ENCODE measurements at places on chromosomes 5 and 9.

GRCh38 chr9:116494815-116495634 is 192.1 kb upstream of the TRIM32 start:
- DNase-seq = no peak

DNA sequence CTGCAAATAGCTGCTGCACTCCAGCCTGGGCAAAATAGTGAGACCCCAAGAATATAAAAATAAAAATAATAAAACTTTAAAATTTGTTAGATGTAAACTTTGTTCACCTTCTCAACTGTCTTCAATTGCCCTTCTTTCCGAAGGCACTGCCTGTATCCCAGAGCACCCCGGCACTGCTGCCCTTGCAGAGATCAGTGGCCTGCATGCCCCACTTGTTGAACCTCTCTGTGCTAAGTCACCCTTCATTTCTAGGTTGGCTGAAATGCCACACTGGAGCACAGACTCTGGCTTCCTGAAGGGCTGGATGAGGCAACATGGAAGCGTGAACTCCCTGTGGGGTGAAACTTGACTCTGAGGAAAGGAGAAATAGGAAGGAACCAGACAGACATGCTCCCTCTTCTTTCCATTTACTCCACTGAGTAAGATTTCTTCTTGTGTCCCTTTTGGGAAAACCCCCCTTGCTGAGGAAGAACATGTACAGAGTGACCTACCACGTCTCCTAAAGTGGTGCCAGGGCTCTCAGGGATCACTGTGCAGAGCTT is 8.4 kb upstream of the JMY start:
- DNase-seq = no peak

DNA sequence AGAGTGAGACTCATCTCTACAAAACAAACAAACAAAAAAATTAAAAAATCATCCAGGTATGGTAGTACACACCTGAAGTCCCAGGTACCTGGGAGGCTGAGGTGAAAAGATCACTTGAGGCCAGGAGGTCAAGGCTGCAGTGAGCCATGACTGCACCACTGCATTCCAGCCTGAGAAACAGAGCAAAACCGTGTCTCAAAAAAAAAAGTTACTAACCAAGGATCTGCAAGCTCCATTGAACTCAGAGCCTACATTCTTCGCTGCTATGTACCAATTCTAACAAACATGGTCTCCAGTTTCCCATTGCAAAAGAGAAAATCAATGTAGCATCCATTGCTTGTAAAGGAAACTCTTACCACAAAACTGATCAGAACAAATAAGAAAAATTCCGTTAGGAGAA is 33.5 kb downstream of the MTMR12 start:
- no peak for DNase-seq

- DNase-seq = no peak
Measured at GRCh38 chr5:40556811-40557210, 122.9 kb upstream of the PTGER4 start.

DNA sequence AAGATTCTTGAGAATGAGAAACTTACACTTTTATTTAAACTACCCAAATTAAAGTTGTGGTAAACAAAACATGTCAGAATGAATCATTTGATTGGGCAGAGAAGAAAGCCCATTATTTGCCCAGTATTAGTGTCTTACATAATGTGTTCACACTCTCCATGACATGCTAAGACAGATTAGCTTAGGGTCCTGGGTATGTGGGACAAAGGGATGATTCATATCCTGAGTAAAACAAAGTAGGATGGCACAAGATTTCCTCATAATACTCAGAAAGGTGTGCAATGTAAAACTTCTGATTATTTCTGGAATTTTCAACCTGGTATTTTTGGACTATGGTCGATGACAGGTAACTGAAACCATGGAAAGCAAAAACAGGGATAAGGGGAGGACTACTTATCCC is 183.9 kb upstream of the POU5F2 start:
- DNase-seq = no peak

DNA sequence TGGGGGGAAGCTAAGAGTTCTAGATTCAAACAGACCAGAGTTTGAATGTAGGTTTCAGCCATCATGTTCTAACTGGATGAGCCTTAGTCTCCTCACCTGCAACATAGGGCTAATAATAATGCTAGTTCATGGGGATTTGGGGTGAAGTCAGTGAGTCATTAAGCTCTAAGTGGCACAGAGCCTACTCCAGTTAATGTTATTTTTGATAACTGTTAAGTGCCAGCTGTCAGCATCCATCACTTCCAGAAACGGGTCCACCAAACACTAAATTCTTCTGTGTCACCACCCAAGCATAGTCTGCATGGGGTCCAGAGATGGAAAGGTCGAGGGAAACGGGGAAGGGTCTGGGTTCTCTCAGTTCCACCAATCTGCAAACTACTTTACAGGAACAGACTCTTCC is 1.8 kb upstream of the TSC1 start:
- DNase-seq = no peak

- no peak for DNase-seq
Measured at GRCh38 chr5:113044776-113045465, 68.3 kb downstream of the DCP2 start.

DNA sequence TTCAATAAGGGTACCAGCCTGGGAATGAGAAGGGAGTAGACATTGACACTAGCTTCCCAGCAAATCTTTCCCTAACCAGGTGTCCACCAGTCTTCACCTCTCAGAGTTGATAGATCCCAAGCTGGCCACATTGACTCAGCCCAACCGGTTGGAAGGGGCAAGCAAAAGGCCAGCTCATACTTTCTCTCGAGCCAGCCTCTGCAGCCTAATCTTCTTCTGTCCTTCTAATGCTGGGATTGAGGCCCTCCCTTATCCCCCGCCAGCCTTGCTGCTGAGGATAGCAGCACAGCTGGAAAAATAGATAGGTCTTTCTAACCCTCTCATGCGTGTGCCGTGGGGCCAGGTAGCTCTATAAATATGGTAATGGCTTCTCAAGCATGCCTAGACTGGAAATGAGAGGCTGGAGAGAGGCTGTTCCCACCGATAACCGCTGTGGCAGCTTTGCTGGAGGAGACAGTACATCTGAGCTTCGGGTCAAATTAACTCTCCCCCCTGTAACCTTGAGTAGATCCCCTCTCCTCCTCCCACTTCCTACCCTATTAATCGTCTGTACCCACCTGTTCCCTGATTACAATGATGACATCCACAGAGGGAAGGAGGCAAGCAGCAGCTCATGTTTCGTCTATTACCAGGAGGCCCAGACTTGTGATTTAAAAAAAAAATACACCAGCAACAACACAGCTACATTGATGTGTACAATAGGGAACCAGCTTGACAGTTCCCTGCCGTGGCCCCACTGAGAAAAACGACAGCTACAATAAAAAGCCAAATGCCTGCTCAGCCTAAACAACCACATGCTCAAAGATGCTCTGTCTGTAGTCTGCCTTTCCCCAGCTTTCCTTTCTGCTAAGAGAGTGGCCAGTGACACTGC is 219.9 kb upstream of the BRINP1 start:
- no peak for DNase-seq

DNA sequence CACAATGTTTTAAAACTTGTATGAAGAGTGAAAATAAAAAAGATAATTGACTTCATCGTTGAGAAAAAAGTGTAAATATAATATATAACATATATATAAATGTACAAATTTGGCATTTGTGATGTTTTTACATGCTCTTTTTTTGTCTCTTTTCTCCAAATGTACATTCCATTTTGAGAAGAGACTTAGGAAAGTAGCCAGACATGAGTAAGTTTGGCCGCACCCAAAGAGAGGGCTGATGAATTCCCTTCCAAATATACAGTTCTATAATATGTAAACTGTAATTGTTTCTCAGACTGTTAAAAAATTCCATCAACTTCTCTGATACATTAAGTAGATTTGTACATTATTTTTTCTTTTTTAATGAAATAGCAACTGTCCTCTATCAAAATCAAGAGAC is 193.2 kb upstream of the MAP3K1 start:
- DNase-seq = no peak

- DNase-seq = no peak
Measured at GRCh38 chr9:84858364-84858763, 188.8 kb downstream of the NTRK2 start.

GRCh38 chr5:171593401-171593800 is 174.0 kb downstream of the FGF18 start:
- no peak for DNase-seq

GRCh38 chr5:101686536-101687157 is 609.4 kb downstream of the SLCO4C1 start:
- no peak for DNase-seq

DNA sequence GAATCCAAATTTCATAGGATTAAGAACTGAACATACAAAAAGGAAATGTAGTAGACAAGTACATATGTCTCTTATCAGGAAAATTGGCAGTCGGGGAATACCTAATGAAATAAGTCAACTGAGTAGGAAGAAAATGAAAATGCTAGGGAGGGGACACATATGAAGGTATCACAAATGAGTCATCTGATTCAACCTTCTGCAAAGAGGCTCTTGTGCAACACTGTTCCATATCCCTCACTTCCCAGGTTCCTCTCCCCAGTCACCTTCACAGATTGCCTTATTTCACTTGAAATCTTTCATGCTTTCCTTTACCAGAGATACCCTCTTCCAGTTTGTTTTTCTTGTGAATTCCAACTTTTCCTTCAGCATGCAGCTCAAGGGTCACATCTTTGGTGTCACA is 139.0 kb downstream of the RFX3 start:
- DNase-seq = no peak

DNA sequence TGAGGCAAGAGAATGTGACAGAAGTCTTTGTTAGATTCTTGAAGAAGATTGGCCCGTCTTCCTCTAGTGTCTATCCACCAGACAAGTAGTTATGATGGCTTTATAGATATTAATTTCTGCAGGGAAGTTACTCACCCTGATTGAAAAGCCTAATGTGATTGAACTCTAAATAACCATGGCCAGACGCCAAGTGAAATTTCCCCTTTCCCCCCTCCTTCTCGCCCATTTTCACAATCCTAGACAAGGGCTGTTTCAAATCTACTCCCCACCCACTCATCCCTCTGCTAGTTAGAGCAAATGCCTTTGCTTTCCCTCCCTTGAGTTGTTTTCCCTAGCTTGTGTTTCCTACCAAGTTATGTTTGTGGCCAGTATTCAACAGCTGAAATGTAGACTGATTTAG is 182.5 kb downstream of the TMEM167A start:
- no peak for DNase-seq

- no peak for DNase-seq
Measured at GRCh38 chr9:32706725-32707100, 71.2 kb upstream of the TAF1L start.

DNA sequence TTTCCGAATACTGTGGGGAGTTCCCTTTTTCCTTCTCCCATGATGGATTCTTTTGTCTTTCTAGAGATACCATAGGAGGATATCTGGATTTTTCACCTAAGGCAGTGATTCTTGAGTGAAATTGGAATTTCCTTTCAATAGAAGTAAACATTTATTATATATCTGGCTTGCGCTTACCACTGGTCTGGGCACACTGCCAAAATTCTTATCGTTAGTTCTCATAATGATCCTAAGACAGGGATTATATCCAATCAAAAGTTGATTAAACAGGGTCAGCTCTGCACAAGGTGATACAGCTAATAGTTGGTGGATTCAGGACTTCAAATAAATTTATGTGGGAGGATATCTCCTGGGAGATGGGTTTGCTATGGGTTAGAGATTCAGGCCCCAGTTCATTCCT is 9.6 kb downstream of the TLE4 start:
- no peak for DNase-seq

GRCh38 chr5:150642991-150643710 is 2.7 kb downstream of the SYNPO start:
- no peak for DNase-seq

GRCh38 chr5:102800427-102800826 is 45.3 kb downstream of the PAM start:
- DNase-seq = no peak

DNA sequence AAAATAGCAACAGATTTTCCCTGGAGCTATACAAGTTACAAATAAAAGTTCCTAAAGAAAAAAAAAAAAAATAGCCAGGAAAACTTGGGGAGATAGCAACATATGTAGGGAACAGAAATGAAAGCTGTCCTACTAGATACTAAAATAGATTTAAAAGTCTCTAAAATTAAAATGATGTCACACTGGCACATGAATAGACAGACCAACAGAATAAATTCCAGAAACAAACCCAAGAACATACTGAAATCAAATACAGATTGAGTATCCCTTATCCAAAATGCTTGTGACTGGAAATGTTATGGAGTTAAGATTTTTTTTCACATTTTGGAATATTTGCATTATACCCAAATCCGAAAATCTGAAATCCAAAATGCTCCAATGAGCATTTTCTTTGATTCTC is 23.8 kb downstream of the GOLPH3 start:
- no peak for DNase-seq

DNA sequence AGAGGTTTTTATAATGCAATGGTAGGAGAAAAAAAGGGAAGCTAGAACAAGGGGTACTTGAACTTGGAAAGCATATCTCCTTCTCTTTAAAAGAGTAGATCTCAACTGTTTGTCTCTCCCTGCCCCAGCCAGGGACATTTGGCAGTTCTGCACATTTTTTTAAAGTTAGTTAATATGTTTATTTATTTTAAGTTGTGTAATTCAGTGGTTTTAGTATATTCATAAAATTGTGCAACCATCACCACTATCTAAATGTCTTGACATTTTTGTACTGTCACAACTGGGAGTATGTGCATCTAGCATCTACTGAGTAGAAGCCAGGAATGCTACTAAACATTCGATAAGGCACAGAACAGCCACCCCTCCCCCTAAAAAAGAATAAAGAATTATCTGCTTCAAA is 103.5 kb upstream of the DPYSL3 start:
- no peak for DNase-seq

- DNase-seq = no peak
Measured at GRCh38 chr9:727767-728166, 113.7 kb upstream of the DMRT1 start.

DNA sequence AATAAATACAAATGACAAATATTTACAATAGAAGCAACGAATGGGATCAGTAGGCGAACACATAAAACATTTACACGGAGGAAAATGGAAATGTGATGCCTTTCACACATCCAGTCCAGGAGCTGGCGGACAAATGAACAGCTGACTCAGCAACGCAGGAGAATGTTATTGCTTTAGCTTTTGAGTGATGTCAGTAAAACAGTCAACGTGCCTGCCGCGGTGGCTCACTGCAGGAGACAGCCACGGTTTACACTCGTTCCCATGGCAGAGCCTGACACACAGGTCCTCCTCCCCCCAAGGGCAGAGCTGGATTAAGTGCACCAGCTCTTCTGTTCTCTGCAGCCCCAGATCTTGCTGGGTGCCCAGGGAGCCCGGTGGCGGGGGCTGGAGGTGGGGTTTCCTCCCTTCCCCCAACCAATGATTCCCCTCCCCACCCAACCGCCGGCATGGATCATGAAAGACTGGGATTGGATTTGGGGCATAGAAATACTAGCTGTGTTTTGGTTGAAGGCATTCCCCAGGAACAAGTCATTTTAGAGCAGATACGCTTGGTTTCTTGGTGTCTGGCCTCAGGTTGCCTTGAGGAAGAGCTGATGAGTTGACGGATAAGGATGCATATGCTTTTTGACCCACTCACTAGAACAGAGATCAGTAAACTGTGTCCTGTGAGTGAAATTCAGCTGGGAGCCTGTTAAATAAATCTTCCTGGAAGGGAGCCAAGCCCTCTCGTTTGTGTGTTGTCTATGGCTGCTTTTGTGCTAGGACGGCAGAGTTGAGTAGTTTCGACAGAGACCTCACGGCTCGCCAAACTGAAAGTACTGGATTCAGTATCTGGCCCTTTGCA is 12.5 kb downstream of the STC2 start:
- peak; percentile 38 for DNase-seq
